ENCODE measurements at places on chromosomes 6 and 20. TPM values are rescaled to one million over a fixed set of nuclear protein-coding genes. Genes with fewer than 3 reads are reported as not detected.

GRCh38 chr20:43302936-43303335 lies 113.2 kb upstream of the PTPRT start:
- DNase-seq, result no peak

GRCh38 chr6:163648868-163649267 lies 234.3 kb downstream of the QKI start:
- DNase-seq, result no peak

DNA sequence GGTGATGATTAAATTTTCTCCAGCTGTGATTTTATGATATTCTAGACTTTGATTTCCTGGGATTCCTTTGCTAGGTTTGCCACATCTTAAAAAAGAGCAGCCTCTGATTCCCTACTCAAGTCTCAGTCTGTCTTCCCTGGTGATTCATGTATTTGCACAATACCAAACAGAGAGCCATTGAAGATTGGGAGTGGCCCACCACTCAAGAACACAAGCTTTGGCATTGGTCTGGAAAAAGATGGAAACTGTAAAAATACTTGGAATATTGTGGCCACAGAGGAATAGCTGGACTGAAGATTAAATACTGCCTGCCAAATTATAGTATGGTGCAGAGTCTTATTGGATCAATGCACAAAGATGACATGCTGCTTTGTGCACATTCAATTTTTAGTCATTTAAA lies 32.9 kb downstream of the PTCHD4 start:
- DNase-seq, result no peak

DNA sequence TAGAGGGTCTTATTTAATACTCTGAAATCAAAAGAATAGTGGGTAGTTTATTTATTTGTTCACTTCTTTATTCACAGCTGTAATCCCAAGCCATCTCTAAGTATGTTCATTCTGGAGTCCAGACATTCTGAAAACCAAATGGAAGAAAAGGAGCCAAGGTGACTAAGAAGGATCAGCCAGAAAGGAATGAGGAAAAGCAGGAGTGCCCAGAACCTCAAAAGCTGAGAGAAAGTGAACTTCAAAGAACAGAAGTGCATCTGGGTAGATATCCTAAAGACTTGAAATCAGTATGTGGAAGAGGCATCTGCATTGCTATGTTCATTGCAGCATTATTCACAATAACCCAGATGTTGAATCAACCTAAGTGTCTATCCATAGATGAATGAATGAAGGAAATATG lies 94.8 kb downstream of the VIP start:
- DNase-seq, result no peak

Gene RAET1G
- total RNA-seq, result 5.2 TPM

Data from ureter (tissue), 1 donor.